ENCODE measurements at places on chromosomes 7 and 10.

DNA sequence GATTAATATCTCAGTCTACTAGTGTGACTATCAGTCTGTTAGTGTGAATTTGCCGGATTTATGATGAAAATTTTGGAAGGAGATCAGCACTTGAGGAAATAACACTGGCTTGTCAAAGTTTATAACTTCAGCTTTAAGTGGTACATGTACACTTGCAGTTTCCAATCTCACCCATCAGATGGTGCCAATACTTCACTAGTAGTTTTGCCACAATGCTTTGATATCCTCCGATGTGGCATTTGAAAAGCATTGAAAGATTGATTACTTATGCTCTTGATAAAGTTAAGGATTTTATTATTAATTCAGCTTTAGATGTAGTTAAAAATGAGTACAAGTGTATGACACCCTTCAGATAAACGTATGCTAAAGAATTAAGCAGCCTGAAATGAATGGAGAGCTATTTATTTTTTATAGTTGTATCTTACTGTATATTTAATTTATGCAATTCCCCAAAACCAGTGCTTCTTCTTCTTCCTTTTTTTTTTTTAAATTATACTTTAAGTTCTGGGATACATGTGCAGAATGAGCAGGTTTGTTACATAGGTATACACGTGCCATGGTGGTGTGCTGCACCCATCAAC, 98.2 kb downstream of the ANLN start:
- DNase-seq = peak; percentile 60

DNA sequence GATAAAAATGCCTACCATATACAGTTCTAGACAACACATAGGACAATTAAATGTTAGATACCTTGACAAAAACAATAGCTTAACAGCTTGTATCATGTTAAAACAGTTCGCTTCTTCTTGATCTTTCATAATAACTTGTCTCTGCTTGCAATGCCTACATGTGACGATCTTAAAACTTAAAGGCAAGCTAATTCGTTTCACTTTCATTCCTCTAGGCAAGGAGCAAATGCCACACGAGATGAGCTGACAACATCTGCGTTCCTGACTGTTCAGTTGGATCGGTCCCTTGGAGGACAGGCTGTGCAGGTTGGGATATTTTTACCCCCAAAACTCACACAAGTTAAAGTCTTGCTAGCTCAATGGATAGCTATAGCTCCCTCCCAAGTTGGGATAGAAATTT, 51.6 kb upstream of the ARL4A start:
- DNase-seq = no peak

GRCh38 chr7:31171216-31171785, 119.2 kb downstream of the ADCYAP1R1 start:
- DNase-seq = no peak

DNA sequence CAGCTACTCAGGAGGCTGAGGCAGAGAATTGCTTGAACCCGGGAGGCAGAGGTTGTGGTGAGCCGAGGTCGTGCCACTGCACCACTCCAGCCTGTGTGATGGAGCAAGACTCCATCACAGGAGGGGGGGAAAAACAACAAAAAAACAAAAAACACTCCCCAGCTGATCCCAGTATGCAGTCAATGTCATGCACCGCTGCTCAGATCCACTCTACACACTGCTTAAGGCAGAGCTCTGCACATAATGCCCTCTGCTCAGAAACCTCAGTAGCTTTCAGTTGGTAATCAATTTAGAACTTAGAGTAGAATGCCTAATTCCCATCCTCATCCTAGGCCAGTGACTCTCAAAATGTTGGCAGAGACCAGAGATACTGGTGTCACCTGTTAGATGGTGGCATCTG, 43.9 kb downstream of the PDSS1 start:
- DNase-seq = no peak

DNA sequence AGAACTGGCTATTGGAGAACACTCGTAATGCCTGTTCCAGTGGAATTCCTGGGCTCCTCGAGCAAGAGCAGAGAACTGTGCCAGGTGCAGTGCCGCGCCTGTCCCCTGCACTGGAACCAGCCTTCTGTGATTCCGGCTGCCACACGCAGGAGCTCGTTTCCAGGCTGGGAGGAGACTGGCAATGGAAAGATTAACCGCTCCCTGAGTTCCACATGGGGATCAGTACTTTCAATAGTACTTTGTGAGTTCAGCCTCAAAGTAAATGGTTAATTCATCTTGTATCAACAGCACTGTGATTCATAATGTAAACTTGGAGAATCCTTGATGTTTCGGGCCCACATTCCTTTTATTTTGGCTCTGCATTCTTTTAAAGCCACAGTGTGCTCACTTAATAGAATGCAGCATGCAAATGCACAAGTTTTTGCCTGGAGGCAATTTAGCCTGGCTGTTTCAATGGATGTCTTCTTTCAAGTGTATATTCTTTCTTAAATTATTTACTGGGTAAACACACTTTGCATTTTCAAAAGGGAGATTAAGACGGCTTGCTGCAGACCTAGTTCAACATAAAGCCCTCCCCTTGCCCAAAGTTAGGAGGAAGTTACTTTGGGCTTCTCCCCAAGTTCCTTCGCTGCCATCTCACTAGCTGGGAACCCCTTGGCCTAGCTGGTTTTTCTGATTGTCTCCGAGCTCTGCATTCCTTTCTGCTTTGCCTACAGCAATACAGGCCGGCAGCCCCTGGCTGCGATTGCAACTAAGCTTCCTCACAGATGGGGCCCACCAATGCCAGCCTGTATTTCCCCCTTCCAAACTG, 138.1 kb upstream of the TCF7L2 start:
- no peak for DNase-seq

GRCh38 chr7:112159351-112159750, 46.8 kb downstream of the DOCK4 start:
- no peak for DNase-seq

GRCh38 chr7:108088729-108089128, 41.4 kb downstream of the LAMB4 start:
- DNase-seq = no peak

DNA sequence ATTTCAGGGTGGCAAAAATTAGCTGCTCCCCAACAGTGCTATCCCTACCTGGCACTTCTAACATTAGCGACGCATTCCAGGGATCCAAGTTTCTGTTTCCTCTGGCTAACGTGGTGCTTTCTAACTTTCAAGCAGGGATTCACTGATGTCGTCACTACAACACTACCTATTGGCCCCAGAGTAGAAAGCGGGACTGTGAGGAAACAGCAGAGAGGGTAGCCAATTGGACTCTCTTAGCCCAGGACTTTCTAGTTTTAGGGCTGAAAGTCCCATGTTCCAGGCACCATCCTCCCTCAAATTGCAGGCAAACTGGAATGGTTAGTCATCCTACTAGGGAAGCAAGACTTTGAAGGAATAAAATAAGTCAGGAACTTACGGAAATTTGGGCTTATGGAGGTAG, 89.3 kb upstream of the AGK start:
- no peak for DNase-seq

- DNase-seq = no peak
Observed at GRCh38 chr7:157614457-157615020, 277.7 kb downstream of the DNAJB6 start.

GRCh38 chr7:116986611-116987565, 33.6 kb downstream of the ST7 start:
- no peak for DNase-seq

Measured in NCI-H2029 treated with DMSO at 0.1 percent for 48 hours (cell line).